ENCODE measurements at places on chromosomes 16 and 17.
A peak's percentile ranks its signal among the peaks of the same experiment; 100 is the strongest.

GRCh38 chr17:28524476-28525424 lies 18.6 kb downstream of the FOXN1 start:
- DNase-seq, result no peak

- DNase-seq, result peak; percentile 36
Measured at GRCh38 chr17:62652251-62653001, 25.0 kb downstream of the MRC2 start.

- no peak for DNase-seq
Measured at GRCh38 chr17:37317867-37318266, 57.9 kb upstream of the C17orf78 start.

DNA sequence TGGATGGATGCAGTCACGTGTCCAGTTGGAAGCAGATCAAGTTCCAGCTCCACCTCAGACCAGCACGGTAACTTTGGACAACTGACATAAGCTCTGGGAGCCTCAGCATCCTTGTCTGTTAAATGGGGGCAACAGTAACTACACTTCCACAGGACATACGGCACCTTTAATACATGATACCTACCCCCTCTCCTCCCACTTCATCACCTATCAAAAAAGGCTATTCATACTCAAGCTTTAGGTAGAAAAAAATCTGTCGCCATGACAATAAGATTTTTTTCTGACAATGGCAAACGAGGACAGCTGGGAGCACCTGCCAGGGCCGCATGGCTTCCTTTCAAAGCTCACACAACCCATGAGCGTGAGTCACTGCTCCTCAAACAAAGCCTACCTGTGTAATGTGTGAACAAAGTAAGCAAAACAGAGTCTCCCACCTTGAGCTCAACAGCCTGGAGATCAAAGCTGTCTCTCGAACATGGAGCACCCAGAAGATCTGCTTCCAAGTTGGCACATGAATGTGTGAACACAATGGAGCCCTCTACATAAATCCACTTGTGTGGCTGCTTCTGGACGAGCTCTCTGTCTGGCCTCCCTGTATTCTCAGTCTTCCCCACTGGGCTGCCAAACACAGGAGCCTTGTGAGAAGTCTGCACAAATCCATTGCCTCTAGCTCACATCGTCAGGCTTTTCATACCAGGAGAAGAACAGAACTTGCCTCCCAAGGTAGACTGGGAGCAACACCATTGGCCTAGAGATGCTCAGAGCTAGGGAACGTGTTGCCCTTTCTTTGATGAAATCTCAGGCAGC lies 459.7 kb downstream of the SOX9 start:
- DNase-seq, result no peak

- DNase-seq, result no peak
Measured at GRCh38 chr16:56915336-56916119, 16.4 kb upstream of the HERPUD1 start.

- DNase-seq, result peak; percentile 69
Measured at GRCh38 chr17:28916302-28916934, 13.5 kb upstream of the DHRS13 start.

DNA sequence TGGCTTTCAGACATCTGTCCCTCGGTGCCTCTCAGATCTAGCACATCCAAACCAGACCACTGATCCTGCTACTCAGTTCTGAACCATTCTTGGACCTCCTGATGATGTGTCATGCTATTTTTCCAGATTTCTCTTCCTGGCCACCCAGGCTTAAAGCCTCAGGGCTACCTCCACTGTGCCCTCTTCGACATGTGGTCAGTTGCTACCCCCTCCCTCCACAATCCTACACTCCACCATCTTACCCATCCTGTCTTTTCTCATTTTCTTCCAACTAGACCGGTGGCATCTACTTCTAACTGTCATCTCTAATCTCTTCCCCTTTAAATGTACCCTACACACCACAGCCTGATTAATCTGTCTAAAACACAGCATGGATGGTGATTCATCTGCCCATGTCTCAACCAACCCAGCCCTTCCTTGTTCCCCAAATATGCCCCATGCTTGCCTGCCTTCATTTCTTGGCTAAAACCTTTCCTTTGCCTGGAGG lies 478.6 kb downstream of the SLC39A11 start:
- no peak for DNase-seq

- no peak for DNase-seq
Measured at GRCh38 chr17:64547319-64547718, 40.5 kb downstream of the CEP95 start.

GRCh38 chr16:87502308-87502969 lies 9.6 kb upstream of the ZCCHC14 start:
- DNase-seq, result no peak

DNA sequence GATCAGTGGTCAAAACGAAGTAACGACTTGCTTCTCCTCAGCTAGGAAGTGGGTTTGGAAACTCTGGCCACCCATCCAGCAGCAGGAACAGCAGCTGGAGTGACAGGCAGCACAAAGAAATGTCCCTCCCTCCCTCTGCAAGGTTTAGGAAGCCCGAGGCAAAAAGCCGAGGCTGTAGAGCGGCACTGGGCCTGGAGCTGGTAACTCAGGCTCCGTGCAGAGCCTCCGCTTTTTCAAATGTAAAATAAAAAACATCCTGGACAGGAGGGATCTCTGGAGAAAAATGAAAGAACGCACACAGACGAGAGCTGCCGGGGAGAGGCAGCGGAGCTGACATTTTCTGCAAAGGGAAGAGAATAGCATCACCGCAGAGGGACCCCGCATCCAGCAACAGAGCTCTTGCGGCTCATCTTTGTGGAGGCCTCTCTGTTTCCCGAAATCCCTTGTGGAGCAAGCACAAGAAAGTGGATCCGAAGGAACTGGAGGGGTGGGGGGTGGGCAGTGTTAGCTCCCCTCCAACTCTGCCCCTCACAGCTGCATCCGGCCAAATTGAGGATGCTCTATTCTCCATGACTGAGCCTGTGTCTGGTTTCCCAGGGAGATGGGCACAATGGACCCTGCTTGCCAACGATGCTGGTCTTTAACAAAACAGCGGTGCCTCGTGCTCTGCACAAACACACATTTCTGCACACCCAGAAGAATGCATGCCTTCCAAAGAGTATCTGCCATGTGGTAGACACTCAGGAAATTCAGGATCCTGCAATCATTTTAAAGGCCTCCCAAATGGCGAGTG lies 335.5 kb upstream of the ZFHX3 start:
- no peak for DNase-seq

DNA sequence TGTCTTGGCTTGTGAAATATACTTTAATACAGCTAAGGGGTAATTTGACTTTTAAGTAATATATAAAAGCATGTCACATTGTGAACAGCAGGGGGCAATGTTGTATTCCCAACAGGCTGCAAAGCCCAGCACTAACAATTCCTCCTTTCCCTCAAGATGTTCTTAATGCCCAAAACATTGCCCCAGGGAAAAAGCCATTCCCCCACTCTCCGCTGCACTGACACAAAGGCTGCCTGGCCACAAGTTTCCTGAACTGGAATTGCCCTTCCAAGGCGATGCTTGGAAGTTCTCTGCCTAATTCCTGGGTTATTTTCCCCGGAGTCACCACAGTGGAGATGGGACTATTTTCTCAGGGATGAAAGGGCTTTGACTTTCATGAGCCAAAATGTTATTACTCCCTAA lies 27.2 kb downstream of the CLEC16A start:
- peak; percentile 70 for DNase-seq

DNA sequence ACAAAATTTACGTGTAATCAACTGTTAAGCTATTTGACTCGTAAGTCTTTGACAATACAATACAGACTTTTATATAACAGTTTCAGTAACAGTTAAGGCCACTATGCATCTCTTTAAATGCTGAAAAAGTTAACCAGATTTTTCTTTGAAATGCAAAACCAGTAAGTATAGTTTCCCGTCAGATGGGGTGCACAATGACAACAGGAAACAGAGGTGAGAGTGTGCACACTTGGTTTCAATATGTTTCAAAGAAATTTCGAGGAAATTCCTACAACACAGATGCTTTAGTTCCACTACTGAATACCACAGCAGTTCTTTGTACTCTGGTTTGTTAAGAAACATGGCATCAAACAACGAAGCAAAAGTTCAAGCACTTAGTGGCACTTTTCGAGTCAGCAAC lies 48.4 kb downstream of the RNF157 start:
- DNase-seq, result peak; percentile 87

- DNase-seq, result peak; percentile 27
Measured at GRCh38 chr16:28491230-28491969, 474 bp downstream of the CLN3 start.

DNA sequence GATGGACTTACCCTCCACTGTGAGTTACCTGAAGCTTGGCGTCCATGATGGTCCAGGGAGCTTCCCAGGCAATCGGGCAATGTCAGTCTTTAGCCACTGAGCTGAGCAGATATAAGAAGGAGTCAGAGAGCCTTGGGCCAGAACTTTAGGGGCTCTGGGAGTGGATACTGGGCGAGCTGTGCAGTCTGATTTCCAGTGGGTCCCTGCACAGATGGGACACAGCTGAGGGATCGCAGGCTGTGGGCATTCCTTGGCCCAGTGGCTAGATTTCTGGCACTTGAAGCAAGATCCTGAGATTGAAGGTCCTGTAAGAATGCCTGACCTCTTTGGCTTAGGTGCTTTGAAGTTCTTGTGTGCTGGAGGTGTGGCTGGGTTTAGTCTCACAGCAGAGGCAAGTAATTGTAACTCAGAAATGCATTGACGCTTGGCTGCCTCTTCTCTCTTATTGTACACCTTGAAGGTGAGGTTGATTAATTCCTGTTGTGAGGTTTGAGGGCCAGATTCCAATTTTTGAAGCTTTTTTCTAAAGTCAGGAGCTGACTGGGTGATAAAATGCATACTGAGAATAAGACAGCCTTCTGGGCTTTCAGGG lies 2283.8 kb downstream of the TP53TG3F start:
- no peak for DNase-seq

- peak; percentile 24 for DNase-seq
Measured at GRCh38 chr16:56789360-56789759, 59.4 kb downstream of the NUP93 start.

- no peak for DNase-seq
Measured at GRCh38 chr17:56358651-56359050, 205.4 kb downstream of the ANKFN1 start.

GRCh38 chr16:72715267-72715666 lies 332.7 kb downstream of the ZFHX3 start:
- no peak for DNase-seq

DNA sequence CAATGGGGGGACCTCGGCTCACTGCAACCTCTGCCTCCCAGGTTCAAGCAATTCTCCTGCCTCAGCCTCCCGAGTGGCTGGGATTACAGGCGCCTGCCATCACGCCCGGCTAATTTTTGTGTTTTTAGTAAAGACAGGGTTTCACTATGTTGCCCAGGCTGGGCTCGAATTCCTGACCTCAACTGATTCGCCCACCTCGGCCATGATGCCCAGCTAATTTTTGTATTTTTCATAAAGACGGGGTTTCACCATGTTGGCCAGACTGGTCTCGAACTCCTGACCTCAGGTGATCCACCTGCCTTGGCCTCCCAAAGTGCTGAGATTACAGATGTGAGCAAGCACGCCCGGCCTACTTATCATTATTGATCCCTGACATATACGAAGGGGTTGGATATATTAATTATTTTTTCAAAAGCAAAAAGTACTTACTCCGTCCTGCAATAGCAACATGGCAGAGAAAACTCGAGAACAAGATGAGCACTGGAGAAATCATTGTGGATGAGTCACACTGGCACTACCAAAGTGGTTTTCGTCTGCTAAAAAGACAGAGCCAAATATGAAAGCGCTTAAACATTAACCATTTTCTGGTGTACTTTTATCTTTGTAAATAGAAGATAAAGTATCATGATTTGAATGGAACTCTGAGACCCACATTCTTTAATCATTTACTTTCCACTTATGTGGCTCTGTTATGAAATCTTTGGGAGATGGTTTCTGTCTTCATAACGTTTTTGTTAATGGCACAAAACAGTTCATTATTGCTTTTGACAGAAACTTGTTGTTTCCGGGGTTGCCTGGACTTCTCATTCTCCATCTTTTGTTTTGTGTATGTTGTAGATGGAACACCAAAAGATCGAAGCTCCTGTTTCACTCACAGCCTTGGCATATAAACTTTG lies at the start of gene APOH:
Gene APOH (minus strand): TSS at position 529 of the 896 bp plus-strand sequence. CDS start 36 bp downstream, at position 493.
- no peak for DNase-seq

GRCh38 chr17:31595666-31596381 lies 204.3 kb downstream of the RAB11FIP4 start:
- no peak for DNase-seq

DNA sequence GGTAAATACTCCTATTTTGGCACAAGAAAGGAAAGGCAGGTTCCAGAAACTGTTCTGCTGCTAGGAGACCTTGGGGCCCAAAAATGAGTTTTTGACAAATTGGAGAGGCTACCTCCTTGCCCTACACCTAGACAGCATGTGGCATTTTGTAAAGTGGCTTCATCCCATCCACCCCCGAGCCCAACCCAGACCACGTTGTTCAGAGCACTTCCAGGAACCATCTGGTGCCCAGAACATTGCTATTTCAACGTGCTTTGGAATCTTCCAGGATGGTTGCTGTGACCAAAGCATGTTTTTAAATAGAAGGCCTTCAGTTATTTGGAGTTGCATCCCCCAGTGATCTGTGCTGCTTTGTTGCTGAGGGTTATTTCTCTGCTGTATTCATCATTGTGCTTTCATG lies 116.3 kb upstream of the TOM1L1 start:
- no peak for DNase-seq

DNA sequence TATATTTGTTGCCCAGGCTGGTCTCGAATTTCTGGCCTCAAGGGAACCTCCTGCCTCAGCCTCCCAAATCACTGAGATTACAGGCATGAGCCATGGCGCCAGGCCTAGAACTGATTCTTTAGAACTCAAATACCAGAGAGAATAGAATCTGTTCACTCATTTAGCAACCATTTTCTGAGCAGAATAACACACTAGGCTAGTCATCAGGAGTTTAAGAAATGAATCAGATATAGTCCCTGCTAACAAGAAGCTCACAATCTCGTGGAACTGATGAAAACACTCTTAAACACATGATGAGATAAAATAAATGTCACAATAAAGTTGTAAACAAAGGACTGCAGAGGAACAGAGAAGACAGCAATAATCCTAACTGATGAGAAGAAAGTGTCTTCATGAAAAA lies 55.8 kb upstream of the ADCY9 start:
- no peak for DNase-seq

- DNase-seq, result peak; percentile 7
Measured at GRCh38 chr16:66874079-66874775, 6.1 kb upstream of the PDP2 start.

DNA sequence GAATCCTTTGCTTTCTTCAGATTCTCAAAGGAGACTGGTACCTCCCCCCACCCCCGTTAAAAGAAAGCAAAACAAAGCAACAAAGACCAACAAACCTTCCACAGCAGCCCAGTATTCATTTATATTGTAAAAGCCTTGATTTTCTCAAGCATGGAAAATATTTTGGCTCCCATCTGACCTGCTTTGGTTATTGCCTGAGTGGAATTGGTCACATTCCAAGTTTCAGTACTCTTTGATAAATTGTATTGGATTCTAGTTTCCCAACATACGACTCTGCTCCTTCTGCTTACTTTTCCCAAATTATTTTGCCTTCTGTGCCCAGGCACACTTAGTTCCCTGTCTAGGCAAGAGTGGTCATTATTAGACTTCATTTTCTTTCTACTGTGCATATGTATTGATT lies 1.3 kb downstream of the ABCC11 start:
- DNase-seq, result no peak

- no peak for DNase-seq
Measured at GRCh38 chr16:76297941-76298340, 20.7 kb downstream of the CNTNAP4 start.
